ENCODE measurements at places on chromosomes 5 and 9.

DNA sequence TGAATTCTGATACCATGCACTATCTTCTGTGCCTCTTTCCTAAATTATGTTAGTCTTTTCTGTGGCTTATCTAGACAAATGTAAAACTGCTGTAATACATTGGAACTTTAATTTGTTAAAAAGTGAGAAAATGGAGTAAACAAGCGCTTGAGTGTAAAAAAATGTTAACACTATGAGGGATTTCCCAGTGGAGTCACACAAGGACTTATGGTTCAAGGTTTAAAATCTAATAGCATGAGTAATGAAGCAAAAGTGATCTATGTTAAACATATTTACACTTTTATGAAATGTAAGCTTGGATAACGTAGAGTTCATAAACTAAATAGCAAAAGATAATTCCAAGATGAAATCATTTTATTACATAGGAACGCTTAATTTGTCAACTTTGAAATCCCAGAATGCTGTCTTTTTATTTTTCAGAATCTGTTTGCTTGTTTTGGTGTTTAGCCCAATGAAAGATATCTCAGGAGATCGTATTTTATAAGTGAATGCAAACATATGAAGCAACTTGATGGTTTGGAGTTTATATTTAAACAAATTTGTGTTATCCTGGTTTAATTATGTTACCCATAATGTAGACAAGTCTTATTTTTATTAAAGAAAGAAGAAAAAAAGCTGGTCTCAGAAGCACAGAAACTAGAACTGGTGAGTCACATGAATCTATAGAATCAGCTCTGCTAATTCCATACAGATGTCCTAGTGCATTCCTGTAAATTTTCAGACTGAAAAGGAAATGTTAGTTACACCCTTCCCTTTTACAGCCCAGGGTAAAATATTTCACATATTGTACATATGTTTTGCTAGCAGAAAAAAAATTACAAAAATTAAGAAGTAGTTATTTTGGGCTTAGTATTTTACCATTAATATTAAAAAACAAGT is 34.2 kb upstream of the FBN2 start:
- DNase-seq = no peak

GRCh38 chr9:115008536-115009270 is 78.3 kb upstream of the TNFSF8 start:
- no peak for DNase-seq

- no peak for DNase-seq
These were observed 145.3 kb downstream of the MLLT3 start for GRCh38 chr9:20476912-20477521.

DNA sequence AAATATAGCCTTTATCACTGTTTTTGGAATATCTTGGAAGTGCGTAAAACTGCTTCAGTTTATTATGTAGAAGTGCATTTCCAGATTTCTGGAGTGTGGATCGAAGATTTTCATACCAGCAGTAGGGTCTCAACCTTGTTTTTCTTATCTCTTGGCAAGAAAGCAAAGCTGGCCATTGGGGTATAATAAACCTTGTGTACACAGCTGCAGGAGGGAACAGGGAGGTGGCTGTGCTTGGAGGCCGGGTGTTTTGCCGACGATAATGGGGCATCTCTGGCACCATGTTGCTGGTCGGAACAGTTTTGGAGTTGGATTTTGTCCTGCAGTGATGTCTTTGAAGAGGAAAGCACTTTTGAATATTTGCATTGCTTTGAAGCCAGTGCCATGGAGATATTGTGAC is 308.8 kb upstream of the DMRT1 start:
- DNase-seq = no peak

GRCh38 chr9:137588891-137589290 is 1.4 kb downstream of the ZMYND19 start:
- DNase-seq = no peak

Data from SK-N-SH (cell line).